A172 (cell line): ENCODE measurements at places on chromosomes 11 and 22. TPM values are rescaled to one million over a fixed set of nuclear protein-coding genes. Genes with fewer than 3 reads are reported as not detected.

Gene ART1
- total RNA-seq: not detected in 2 replicates

Gene KCNE3
- not detected in 2 replicates for total RNA-seq

Gene SCN4B
- 0.84 TPM in 1 of 2 replicates, not detected in the other for total RNA-seq

Gene FUT4
- total RNA-seq: 1.00 and 1.2 TPM in 2 replicates

Gene LIF
- total RNA-seq: 24.8 and 25.4 TPM in 2 replicates

Gene DNAJB7
- total RNA-seq: not detected in 2 replicates
